ENCODE measurements at places on chromosomes 16 and 17.

DNA sequence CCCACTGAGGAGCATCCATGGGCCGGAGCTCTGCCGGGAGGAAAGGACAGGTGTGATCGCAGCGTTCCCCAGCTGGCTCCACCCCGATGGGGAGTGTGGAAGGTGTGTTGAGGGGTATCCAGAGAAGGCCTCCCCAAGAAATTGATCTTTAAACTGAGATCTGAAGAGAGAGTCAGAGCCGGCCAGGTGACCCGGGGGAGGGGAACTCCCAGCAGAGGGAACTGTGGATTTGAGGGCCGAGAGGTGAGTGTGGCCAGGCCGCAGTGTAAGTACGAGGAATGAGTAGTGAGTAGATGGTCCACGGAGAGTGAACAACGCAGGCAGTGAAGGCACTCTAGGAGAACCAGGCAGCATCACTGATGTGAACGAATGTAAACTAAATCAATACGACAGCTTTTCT is 80.2 kb downstream of the RPTOR start:
- DNase-seq, result no peak

DNA sequence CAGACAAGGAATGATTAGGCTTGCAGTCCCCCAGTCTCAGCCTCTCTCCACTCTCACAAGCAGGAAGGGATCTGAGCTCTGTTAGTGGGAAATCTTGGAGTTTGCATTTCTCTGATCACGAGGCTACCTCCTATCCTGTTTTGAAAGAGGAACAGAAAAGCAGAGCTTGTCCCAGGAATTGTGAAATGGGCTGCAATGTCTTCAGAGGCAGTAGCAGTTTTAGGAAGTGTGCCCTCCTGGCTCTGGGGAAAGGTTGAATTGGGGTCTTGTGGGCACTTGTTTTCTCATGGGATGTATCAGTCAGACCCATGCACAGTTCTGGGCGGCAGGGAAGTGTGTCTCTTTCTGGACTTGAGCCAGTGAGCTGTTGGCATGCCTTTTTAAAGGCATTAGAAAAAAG is 22.8 kb downstream of the NUP85 start:
- no peak for DNase-seq

DNA sequence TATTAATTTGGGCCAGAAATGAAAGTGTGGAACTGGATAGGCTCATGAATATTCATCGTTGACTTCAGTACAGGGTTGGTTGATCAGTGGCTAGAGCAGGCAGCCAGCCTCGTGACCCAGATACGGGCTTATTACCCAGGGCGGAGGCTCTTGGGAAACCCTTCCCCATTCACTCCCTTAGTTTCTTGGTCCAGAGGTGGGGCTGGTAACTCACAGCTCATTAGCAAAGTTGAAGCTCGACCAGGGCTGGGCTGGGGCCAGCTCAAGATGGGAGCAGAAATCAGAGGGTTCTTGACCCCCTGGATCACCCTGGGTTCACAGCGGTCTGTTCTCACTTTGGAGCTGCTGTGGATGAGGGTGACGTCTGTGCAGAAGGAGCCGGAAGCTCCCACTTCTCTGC is 44.6 kb upstream of the GSE1 start:
- no peak for DNase-seq

GRCh38 chr16:21645261-21645721 is 7.1 kb downstream of the IGSF6 start:
- no peak for DNase-seq

DNA sequence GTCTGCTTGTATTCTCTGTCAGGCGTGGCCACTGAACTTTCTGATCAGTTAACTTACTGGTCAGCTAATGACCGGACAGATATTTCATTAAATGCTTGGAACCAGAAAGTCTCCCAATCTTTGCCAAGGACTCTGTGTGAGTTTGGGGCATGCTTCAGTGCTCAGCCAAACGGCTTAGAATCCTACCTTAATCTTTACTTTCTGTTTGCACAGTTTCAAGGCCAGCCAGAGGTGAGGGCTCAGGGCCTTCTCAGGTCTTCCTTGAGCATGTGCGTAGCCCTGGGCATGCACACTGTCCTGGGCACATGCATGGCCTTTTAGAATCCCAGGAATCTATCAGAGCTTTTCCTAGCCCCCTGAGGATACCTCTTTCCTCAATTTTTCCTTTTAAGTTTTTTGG is 230.1 kb downstream of the RAB11FIP4 start:
- DNase-seq, result no peak

GRCh38 chr17:54841656-54842055 is 59.0 kb upstream of the TOM1L1 start:
- no peak for DNase-seq

DNA sequence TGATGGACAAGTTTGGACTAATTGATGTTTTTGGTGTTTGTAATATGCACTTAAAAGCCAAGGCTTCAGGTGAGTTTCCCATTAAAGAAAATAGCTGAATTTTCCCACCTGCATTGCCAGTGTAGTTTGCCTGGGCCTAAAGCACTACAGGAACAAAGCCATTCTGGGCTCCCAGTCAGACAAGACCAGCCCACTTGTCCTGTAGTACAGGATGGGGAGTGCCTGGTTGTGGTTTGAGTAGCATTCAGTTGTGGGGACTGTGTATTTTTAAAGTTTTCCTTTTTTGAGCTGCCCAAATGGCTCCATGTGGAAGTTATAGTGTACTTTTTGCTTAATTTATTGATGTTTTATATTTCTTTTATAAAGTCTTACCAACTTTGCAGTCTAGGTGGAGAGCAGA is 91.7 kb downstream of the TANGO6 start:
- no peak for DNase-seq

DNA sequence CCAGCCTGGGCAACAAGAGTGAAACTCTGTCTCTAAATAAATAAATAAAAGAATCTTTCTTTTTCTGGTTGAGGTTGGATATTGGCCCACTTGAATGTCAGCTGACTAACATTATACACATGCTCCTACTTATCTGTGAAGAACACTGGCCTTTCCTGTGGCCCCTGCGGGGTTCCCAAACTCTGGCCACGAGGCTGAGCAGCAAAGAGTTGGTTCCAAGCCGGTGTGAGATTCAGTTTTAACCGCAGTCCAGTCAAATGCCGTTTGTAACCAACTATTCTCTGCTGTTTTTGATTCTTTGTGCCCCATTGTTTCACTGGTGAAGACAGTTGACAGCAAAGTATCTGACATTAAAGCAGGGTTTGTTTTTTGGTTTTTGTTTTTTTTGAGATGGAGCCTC is 11.2 kb downstream of the ETV4 start:
- no peak for DNase-seq

GRCh38 chr17:57289130-57289529 is 32.8 kb downstream of the MSI2 start:
- DNase-seq, result no peak

GRCh38 chr17:46742565-46743270 is 75.8 kb downstream of the WNT3 start:
- no peak for DNase-seq

DNA sequence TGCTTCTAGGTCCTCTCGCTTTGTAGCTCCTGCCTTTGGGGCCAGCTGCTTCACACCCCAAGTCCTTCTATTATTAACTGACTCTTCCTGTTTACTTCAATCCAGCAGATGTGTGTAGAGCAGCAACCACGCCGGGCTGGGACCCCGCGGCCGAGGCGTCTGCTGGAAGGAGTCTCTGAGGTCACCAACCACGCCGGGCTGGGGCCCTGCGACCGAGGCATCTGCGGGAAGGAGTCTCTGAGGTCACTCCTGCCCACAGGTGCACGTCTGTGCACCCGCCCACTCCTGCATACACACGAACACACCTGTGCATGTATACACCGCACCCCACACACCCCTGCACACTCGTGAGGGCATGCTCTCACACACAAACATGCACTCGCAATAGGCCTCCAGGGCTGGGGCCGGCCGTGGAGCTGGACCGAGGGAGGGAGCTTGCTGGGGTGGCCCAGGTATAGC is 7.8 kb upstream of the TEX19 start:
- DNase-seq, result no peak

GRCh38 chr16:57349212-57350031 is 9.2 kb upstream of the CCL22 start:
- DNase-seq, result no peak

DNA sequence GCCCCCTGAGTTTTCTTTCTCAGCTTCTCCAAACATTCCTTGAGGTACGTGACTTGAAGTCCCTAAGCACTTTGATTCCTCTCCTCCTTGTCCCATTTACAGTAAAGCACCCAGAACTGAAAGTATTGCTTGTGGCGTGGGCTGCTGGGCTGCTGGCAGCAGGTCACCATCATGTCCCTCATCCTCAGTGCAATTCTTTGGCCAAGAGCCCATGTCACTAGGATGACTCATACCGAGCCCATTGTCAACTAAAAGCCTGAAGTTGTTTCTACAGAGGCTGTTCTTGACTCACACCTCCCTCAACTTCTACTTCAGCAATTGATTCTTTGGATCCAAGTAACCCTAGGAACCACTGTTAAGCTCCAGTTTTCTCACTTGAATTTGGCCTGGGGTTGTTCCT is 54.3 kb downstream of the KPNA2 start:
- DNase-seq, result no peak

GRCh38 chr17:64216000-64216337 is 47.1 kb downstream of the TEX2 start:
- DNase-seq, result no peak

DNA sequence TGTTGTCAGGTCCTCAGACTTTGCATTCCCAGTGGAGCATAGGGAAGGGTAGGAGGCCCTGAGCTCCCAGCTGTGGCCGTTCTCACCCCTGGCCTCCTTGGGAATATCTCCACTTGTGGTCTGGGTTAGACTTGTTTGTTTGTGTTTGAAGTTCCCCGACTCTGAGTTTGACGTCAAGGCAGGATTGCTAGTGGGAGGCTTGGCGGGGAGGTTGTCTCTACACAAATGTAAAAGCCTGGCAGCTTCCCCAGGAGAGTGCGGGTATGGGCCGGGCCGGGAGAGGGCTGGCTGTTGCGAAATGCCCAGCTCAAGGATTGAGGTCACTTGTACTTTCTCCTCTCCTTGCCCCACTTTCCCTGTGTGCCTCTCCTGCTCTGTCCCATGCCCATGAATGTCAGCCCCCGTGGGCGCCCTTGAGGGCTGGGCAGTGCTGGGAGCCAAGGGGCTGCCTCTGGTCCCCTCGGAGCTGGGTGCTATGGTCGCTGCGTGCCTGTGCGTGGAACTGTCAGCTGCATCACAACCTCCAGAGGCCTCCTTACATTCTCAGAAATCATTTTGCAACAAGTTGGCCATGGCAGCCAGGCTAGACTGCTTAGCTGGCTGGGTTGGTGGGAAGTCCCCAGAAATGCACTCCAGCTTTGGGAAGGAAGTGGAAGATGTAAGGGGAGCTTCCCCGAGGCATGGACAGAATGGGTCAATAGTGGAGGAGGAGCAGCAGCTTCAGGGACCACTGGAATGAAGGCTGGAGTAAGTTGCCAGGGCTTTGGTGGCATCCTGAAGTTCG is 84.3 kb downstream of the KSR1 start:
- DNase-seq, result no peak

DNA sequence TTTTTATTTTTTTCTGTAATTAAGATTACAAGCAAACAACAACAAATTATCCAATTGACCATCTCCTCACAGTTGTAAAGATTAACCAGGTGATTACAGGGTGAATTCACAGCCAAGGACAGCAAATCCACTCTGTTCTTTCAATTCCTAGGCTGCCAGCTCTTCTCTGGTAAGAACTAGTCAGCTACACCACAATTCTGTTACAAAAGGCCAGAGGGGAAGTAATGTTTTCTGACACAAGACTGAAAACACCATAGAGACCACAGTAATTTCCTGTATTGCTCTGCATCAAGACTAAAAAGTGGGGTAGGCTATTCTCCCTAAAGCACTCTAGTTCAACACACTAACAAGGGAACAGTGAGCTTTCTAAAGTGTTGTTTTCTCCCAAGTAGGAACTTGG is 10.6 kb downstream of the CA10 start:
- no peak for DNase-seq

DNA sequence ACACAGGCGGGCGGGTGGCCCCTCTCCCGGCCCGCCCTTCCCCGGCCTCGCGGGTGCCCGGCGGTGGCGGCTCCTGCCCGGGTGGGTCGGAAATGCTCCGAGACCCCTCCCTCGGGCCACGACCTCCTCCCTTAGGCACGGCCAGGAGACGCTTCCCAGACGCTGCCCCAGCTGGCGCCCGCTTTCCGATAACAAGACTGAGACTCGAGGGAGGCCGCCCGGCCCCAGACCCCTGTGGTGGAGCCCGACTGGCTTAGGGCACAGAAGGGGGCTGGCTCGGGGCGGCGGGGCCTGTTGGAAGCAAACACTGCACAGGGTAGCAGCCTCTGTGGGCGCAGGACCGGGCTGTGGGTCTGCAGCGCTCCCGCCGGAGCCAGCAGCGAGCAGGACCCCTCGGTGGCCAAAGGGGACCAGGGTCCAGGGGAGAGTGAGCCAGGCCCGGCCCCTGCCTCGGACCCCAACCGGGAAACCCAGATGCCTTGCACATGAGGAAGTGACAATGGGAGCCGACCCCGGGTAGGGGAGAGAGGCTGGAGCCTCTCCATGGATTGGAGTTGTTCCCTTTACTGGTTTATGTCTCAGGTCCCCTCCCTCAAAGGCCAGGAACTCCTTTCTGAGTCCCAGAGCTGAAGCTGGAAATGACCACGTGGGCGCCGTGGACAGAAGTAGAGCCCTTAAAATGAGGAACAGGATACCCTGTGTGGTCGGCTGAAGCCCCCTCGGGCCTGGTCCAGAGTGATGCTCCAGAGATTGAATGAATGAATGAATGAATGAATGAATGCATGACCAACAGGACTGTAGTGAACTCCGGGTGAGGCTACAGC is 19.8 kb upstream of the ADCY7 start:
- DNase-seq, result no peak

- no peak for DNase-seq
Measured at GRCh38 chr17:17497065-17497844, 1.1 kb upstream of the RASD1 start.

- DNase-seq, result no peak
Measured at GRCh38 chr17:12987120-12987519, 30.7 kb downstream of the ELAC2 start.

DNA sequence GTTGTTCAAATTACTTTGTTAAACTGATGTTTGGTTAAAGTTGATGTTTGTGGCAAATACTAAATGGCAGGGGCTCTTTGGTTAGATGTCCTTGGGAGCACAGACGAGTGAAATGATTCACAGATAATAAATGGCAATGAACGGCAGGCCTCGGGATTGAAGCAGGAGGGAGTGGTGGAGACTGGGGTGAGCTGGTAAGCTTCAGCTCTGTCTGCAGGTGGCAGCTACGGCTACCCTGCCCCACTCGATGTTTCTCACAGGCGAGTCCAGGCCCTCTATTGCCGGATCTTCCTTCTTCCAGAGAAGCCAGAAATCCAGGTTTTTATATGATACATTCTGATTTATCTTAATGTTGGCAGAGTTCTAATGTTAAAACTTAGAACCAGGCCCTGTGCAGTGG is 144.8 kb upstream of the CACNG5 start:
- no peak for DNase-seq

DNA sequence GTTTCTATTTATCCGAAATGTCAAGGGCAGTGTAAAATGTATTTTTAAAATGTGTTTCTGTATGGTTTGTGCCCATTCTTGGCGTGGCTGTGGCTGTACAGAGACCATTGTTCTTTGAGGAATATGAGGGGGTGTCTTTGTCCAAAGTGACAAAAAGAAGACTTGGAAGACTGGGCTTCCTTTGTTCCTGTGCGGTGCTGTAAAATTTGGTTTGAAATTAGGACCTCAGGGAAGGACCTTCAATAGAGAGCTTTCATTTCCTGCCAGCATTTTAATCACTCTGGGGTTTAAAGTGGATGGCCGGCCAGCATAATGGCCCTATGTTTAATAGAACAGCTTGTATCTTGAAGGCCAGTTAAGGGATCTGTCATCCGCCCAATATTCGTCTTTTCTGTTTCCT is 190.1 kb upstream of the TBX2 start:
- no peak for DNase-seq

- DNase-seq, result no peak
Measured at GRCh38 chr17:30905742-30906100, 317 bp downstream of the TEFM start.

- DNase-seq, result peak; percentile 9
Measured at GRCh38 chr16:278863-279366, 1.5 kb upstream of the ARHGDIG start.

Measured in stimulated activated CD8-positive, alpha-beta memory T cell treated with anti-CD3 and anti-CD28 coated beads, Interleukin-12 subunit alpha, Interleukin-12 subunit beta, amount 100 ng/mL, for 1 hour (primary cell).